ENCODE measurements at places on chromosomes 3 and 15.

DNA sequence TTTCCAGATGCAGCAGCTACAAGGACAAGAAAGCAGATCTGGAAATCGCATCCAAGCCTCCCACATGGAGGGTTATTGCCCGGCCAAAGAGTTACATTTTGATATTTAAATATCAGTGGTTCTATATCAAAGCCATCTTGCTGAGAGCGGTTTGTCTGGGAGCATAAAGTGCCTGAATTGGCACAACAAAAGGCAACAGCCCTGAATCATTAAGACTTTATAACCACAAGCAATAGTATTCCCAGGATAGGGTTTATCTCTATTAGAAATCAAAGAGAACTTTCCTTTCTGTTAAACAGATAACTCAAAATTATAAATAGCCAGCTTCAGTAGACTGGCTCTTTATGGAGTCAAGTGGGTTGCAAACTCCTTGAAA, 564.7 kb downstream of the ROBO1 start:
- DNase-seq = no peak

DNA sequence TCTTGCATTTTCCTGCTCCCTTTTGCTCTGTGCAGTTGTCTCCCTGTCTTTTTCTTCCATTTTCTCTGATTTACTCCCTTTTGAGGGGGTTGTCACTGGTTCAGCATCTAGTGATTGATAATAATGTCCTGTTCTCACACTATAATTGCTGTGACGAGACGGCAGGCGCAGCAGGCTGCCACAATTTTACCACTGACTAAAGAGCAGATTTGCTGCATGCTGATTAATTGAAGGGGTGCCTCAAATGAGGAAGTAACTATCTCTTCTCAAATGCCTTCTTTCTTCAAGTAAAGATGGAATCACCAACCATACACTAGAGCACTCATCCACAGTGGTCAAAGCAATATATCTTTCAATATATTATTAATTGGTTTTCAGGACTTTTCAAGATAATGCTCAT, 219.3 kb downstream of the CBLB start:
- no peak for DNase-seq

DNA sequence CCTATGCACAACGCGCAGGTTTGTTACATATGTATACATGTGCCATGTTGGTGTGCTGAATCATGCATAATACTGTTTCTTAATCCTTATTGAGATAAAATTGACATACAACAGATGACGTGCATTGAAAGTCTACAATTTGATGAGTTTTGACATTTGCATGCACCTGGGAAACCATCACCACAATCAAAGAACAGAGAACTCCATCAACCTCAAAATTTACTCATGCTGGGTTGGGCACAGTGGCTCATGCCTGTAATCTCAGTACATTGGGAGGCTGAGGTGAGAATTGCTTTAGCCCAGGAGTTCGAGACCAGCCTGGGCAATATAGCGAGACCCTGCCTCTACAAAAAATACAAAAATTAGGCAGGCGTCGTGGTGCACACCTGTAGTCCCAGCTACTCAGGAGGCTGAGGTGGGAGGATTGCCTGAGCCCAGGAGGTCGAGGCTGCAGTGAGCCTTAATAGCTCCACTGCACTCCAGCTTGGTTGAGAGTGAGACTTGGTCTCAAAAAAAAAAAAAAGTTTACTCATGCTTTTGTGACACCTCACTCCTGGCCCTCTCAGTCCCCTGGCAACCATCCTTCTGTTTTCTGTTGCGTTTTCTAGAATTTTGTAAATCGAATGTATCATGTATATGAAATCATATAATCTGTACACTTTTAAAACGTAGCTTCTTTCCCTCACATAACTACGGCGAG, 56.6 kb downstream of the BHLHE40 start:
- DNase-seq = no peak

DNA sequence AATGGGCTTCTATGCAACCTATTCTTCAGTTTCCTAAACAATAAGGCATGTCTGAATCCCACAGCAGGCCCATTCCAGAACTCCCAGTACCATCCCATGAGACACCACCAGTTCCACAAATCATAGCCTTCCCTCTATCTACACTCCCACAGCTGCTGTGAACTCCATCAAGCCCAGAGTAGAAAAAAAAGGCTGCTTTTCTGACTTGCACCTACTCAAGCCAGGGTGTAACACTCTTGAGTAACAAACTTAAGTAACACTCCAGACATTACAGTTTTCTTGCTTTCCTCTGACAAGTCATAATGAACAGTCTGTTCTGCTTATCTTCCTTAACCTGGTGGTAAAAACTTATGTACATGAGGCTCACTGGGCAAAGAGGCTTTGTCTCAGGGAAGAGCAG, 283.1 kb downstream of the NFKBIZ start:
- DNase-seq = no peak

- DNase-seq = no peak
Measured at GRCh38 chr3:194962056-194962455, 276.4 kb downstream of the FAM43A start.

- DNase-seq = no peak
Measured at GRCh38 chr3:184384856-184385422, 5.1 kb downstream of the CHRD start.

DNA sequence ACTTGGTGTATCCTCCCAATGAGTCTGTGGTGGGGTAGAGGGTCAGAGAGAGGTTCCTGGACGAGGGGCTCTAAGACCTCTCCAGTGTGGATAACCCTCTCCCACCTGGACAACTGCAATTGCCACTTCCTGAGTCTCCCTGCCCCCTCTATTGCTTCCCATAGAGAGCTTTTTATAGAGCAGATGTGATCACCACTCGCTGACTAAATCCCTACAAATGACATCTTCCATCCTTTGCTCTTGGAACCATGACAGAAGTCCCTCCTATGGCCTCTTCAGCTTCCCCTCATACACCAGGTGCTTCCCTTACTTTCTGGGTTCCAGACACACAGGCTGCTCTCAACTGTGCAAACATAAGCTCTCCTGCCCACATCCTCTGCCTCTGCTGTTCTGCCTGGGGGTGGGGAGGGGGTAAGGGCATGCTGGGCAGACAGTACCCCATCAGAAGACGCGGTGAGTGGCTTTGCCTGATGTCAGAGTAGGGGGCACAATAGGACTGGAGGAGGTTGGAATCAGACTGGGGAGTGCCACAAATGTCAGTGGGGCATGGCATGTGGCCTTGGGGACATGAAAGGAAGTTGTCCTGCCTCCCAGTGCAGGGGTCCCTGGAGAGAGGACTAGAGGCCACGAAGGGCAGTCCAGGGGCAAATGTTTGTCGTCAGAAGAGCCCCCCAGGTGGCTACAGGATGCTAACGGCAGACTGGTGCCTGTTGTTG, 15.2 kb downstream of the ITIH3 start:
- DNase-seq = no peak

DNA sequence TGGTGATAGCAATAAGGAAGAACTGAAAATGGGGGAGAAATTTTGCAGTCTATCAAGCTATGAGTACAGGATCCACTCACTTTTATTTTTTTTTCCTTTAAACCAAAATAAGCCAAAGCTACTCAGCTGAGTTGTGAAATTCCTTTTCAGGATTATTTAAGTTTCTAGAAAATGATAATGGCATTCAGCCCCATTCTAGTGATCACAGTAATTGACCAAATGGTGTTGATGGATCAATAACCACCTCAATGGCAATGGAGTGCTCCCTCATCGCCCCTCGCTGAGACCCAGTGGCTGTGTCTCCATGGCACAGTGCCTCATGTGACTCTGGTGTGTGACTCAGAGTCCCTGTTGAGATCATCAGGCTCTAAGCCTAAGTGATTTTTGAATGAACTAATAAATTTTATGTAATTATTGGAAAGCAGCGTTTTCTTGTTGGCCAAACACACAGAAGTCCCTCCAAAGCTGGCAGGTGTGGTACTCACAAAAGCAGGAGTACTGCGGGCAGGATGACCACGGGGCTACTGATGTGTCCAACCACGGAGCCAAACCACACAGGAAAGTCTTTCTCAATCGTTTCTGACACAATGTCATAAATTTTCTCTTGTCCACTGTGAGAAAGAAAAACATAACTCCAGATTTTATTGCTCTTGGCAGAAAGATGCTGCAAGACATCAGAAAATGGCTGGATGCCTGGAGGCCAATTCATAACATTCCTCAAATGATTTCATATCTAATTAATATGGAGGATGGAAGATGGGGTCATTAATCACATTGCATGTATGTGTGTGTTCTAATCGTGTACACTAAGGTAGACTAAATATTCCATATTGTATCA, 14.4 kb upstream of the STARD5 start:
- no peak for DNase-seq

- DNase-seq = no peak
Measured at GRCh38 chr15:62165104-62165792, at the start of gene C2CD4B. Gene C2CD4B, minus strand, starts transcription at chr15:62165285. Its CDS starts 301 bp downstream, at chr15:62164984.

GRCh38 chr3:196127308-196128040, 45.6 kb upstream of the TFRC start:
- DNase-seq = no peak

GRCh38 chr15:43150191-43150929, 17.0 kb downstream of the TMEM62 start:
- DNase-seq = no peak

GRCh38 chr3:117302428-117302827, 592.8 kb downstream of the TUSC7 start:
- no peak for DNase-seq

DNA sequence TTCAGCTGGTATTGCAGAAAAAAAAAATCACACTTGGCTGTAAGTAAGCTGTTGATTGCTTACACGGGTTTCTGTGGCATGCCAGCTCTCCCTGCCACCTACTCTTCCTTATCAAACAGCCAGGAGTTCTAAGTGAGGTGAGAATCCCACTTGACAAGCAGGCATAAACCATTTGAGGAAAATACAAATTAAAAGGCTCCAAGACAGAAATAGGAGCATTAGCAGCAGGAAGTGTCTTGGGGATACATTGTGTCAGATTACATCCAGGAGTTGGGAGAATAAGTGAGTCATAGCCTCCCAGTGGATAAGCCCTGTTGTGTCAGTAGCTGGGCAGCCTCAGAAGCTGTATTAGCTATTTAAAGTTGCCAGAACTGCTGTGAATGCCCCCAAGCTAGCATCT, 256.0 kb downstream of the CNTN4 start:
- DNase-seq = no peak

- DNase-seq = no peak
Measured at GRCh38 chr3:183816681-183817510, 8.5 kb downstream of the MAP6D1 start.

DNA sequence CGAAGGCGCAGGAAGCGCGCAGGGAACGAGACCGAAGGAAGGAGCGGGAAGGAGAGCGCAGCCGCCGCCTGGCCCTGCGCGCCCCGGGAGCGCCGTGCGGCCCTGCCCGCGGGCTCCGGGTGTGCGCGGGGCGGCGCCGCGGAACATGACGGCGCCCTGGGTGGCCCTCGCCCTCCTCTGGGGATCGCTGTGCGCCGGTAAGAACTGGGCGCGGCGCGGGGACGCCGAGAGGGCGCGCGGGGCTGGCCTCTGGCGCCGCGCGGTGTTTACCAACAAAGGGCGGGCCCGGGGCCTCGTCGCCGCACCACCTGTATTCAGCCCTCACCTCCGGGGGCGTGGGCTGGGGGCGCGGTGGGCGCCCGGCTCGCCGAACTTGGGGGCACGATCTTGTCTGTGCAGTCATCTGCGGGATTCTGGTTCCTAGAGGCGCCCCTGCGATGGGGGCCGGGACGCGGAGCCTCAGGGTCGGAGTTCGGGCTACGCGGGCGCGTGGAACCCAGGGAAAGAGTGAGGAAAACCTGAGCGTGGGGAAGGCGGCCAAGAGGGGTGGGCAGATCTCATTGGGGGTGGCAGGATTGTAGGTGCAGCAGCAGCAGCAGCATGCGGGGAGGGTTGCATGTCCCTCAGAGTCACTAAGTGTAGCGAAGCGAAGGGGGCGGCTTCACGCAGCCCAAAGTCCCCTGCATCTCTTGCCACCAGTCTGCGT, 641 bp downstream of the ACVR2B start:
- peak; percentile 52 for DNase-seq

DNA sequence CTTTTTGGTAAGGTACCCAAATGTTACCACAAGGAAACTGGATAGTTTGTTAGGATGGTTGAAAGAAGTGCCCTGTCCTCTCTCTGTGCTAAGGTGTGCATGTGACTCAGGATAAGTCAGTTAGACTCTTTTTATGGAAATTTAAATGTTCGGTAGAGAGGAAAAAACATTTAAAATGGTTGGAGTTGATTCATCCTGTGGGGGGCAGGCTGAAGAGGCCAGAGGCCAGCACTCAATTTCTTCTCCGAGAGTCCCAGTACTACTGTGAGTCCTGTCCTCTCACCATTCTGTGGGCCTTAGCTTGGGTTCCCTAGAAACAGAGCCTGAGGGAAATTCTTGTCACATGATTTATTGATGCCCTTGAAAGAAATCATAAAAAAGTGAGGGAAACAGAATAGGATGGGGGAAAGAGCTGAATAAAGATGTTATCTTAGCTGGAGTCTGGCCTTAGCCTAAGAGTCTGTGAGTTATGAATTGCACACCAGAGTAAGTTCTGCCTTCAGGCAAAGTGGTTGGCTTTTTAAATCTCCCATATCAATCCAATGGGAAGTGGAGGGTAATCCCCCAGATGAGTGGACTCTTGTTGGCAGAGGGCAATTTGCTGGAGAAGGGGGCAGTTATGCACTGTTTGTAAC, 106.5 kb upstream of the GALNT15 start:
- DNase-seq = no peak

DNA sequence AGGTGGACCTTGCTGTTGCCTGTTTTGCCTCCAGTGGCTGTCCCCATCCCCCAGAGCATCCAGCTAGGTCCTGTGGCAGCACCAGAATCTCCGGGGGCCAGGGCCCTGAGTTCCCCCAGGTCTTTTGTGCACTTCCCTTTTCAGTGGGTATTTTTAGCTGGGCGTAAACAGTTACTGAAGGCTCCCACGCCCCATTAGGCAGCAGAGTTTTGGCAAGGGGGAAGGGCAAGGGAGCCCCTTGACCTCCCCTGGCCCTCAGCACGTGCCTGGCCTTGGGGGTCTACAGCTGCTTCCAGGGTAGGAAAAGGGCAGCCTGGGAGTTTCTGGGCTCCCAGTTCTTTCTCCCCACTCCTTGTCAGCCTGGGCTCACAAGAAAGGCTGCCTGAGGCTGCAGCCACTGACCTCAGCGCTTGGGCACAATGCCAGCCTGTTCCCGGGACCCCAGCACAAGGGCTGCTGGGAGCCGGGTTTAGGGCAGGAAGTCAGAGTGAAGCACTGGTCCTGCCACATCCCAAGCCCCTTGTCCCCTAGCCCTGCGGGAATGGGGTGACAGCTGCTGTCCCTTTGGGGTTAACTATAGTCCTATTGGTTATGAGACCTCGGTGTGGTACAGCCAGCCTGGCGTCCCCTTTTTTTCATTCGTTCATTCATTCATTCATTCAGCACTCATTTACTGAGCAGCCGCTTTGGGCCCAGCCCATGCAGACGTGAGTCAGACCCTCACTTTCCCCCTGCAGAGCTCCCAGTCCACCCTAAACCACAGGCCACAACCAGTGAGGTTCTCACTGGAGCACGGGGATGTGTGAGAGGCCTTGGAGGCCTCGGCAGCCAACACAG, 8.4 kb downstream of the CSK start:
- no peak for DNase-seq

GRCh38 chr3:45414823-45415222, 26.4 kb downstream of the LARS2 start:
- no peak for DNase-seq

- no peak for DNase-seq
Measured at GRCh38 chr15:63176302-63176701, 13.1 kb upstream of the RAB8B start.

- no peak for DNase-seq
Measured at GRCh38 chr3:50650018-50650417, 24.7 kb upstream of the DOCK3 start.

GRCh38 chr15:63968700-63969099, 77.6 kb downstream of the DAPK2 start:
- DNase-seq = no peak

All from GM12892 (cell line).